ENCODE measurements at places on chromosomes 2 and 18.
A peak's percentile ranks its signal among the peaks of the same experiment; 100 is the strongest.

DNA sequence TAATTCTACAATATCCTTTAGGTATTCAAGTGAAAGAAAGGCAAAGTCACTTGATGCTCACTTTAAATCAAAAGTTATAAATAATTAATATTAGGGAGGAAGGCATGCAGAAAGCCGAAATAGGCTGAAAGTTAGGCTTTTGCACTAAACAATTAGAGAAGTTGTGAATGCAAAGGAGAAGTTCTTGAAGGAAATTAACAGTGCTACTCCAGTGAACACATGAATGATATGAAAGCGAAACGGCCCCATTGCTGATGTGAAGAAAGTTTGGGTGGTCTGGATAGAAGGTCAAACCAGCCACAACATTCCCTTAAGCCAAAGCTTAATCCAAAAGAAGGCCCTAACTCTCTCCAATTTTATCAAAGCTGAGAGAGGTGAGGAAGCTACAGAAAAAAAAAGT, 103.1 kb upstream of the CXCR4 start:
- DNase-seq = no peak

DNA sequence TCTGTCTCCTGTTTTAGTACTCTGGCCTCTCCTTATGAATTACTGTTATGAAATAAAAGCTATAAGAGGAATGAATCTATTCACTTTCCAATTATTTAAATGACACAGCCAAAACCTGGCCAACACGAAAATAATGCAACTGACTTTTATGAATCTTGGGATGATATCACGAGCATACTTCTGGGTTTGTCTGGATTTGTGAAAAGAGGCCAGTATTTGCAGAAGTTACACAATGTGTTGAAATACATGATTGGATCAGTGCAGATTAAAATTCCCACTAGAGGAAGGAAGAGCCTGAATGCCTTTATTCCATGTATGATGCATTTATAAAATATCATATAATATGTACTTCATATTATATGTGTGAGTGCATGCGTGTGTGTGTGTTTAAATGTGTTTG, 418.2 kb downstream of the GRB14 start:
- DNase-seq = no peak

GRCh38 chr2:172823261-172823850, 87.7 kb downstream of the RAPGEF4 start:
- no peak for DNase-seq

GRCh38 chr2:174760845-174761473, 3.3 kb downstream of the CHRNA1 start:
- DNase-seq = peak; percentile 26

DNA sequence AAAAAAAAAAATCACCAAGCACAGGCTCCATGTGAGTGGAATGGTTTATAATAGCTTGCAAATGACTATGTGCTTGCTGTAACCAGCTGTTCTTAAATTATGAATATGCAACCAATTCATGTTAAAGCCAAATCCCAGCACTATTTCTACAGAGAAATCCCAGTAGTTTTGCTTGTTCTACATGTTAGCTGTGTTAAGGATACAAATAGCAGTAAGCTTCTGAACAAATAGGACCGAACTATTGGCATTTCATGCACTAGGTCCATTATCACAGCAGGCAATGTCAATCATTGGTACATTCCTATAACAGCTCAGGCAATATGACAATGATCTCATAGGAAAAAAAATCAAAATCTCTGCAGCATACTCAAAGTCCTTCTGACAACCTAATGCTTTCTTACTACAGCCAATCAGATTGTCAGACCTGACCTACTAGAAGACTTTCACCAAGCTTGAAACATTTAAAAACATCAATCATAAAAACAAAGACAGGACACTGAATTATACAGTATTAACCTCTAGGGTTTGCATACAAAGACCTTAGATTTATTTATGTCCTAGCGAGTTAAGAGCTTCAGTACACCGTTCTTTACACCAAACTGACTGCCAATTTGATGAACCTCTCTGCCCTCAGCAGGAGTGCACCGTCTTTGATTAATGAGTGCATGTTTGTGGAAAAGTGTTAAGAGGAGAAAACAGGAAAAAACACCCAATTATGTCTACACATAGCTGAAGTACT, 6.4 kb downstream of the BAZ2B start:
- no peak for DNase-seq

DNA sequence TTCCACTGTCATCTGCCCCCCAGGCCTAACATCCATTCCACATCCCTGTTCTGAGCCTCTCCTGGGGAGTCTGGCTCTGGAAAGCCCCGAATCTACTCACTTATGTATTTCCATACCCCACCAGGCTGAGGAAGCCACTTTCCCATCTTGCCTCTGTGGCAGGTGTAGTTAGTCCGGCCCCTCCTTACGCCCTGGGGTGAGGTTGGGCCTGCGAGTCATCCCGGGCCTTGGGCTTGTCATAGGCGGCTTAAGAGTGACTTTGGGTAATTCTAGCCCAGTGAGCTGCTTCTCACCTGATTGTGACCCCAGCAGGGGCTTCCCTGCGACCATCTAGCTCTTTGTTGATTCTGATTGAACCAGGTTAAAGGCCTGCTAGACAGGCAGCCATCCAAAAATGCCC, 21.1 kb downstream of the PCARE start:
- DNase-seq = no peak

- no peak for DNase-seq
Observed at GRCh38 chr18:48340560-48340959, 68.6 kb downstream of the ZBTB7C start.

DNA sequence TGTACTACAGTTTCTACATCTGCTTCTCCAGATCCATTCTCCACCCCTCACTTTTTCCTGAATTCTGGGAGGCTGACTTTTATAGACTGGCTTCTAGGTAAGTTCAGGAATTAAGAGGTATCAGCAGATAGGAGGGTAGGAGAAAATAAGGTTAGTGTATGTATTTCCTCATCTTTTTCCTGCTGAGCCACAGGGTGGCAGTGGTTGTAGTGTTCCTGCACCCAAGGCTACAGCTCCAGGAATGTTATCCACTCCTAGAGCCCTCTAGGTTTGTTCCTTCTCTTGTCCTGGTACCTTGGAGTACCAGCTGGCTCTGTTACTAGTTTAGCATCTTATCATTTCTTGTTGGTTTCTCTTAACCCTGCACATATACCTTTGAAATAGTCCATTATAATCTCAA, 40.7 kb upstream of the C2orf66 start:
- no peak for DNase-seq

DNA sequence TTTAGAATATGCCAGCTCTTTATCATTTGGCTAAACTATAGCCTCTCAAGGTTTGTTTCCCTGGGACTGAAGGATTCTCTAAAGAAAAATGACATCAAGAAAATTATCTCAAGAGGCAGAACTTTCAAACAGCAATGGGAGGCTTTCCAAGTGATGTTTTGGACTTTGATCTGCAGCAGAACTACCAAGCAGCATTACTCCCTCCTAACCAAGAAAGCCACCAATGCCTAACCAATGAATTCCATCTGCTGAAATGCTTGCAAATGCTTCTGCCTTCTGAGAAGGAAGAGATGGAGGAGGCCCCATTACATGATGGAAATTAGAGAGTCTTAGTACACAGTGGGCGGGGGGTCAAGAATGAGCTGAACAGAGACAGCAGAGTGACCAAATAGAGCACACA, 95.1 kb upstream of the SLC35G4 start:
- no peak for DNase-seq

GRCh38 chr18:67652288-67652687, 135.8 kb upstream of the DSEL start:
- no peak for DNase-seq

DNA sequence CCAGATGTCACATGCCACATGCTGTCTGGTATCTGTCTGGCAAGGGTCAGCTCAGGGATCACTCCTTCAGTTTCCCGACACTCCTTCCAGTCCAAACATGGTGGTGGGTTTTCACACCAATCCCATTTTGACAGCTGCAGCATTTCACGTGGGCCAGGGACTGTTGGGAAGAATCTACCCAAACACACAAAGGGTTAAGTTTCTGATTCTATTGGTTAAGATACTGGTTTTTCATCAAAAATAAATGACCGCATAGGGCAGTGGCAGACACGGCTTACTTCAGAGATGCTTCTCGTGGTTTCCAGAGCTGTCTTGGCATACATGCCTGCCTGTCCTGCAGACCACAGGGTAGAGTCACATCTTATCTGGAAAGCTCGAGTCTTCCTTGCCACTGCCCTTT, 79.7 kb downstream of the PSMG2 start:
- DNase-seq = no peak

DNA sequence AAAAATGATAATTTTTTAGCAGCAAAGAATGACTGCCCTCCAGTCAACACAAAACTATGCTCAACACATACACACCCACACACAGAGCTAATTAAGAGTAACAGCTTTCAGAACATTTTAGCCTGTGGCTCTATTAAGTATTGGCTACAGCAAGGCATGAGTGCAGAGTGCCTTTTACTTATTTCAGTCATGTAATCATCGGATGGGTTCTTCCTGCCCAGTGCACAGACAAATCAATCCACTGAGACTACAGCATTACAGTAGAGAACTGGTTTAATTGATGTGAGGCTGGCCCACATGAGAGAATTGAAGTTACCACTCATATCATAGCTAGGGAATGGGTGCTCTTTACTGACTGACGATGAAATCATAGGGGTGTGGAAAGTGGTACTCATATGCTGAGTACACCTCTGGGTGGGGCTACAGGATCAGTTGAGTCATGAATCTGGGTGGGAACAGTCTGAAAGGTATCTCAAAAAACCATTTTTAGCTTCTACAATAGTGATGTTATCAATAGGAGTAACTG, 241.0 kb downstream of the FSIP2 start:
- no peak for DNase-seq

DNA sequence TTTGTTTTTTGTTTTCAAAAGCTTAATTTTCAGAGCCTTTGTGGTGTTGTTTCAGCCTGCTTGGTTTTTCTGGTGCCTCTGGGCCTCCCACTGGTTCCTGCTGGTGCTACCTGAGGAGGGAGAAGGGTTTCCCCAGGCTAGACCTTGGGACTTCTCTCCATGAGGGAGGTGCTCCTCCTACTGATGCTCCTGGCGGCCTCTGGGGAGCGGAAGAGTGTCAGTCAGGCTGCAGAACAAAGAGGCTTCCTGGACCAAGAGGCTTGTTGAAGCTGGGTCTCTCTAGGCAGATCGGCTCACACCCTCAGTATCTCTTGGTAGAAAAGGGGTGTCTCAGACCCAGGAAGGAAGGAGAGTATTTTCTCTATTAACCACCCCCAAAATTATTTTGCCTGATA, 32.2 kb downstream of the RFX8 start:
- DNase-seq = no peak

GRCh38 chr18:47797126-47797525, 133.3 kb downstream of the SMAD2 start:
- DNase-seq = no peak

DNA sequence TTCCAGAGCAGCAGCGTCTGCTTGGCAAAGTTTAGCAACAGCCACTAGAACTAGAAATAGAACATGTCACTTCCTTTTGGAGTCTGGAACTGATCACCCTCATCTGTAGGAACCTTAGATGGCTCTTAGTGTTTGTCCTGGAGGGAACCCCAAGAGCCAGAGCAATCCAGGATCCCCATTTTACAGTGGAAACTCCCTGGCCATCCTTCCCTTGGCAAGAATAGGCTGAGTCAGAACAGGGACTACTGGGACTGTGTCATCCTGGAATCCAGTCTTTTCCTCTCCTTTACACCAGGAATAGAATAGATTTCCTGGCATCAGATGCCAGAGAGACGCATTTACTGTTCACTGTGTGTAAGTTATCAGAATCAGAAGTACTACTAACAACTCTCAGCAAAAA, 33.2 kb upstream of the GRHL1 start:
- no peak for DNase-seq

DNA sequence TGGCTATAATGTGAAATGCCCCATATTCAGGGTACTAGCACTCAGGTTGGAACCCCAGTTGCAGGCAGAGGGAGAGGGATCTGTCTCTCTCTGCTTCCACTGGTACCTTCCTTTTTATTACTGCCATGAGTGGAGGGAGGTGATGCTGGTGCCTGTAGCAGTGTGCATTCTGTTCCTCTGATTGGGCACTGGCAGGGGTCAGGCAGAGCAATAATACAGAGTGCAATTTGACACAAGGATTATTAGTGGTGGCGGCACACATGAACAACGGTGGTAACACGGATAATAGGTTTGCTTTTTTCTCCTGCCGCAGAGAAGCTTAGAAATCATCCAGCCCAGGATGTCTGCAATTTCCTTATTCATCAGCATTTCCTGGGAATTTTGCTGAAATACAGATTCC, 525.7 kb downstream of the SLC4A3 start:
- no peak for DNase-seq

DNA sequence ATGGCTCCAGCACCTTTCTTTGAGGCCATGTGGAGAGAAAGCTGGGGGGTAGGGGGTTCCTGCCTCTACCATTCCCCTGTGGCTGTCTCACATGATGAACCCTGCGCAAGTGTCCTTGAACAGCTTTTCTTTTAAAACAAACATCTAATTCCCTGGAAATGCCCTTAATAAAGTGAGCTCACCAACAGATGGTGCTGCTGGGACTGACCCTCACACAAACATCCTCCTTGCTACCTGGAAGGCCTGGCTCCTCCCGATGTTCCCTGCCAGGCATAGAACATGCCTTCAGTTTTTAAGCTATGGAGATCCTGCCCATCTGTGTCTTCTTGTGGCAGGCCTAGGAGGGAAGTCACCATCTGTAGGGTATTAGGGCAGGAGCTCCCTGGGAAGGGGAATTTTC, 60.7 kb upstream of the GATA6 start:
- no peak for DNase-seq

- DNase-seq = no peak
Observed at GRCh38 chr2:6224267-6224666, 532.1 kb downstream of the SOX11 start.

Data from NCI-H187 treated with DMSO at 0.1 percent for 48 hours (cell line).